ENCODE measurements at places on chromosomes 7 and 10. TPM values are rescaled to one million over a fixed set of nuclear protein-coding genes. Genes with fewer than 3 reads are reported as not detected.

GRCh38 chr7:4561795-4562194, 120.3 kb upstream of the FOXK1 start:
- peaks cover 10% of the 10 kb centered on the region for H3K36me3 ChIP-seq
- DNase-seq: no peak
- H3K27ac ChIP-seq: no peak overlapping the region
- no peaks in the 10 kb centered on the region for H3K4me1 ChIP-seq
- H3K27me3 ChIP-seq: peaks cover 25% of the 10 kb centered on the region

- no peak overlapping the region for H3K27ac ChIP-seq
- no peak for DNase-seq
- no peaks in the 10 kb centered on the region for H3K4me1 ChIP-seq
- no peaks in the 10 kb centered on the region for H3K36me3 ChIP-seq
- H3K27me3 ChIP-seq: no peaks in the 10 kb centered on the region
- H3K4me3 ChIP-seq: no peak overlapping the region
Measured at GRCh38 chr10:42850931-42851330, 68.3 kb downstream of the BMS1 start.

DNA sequence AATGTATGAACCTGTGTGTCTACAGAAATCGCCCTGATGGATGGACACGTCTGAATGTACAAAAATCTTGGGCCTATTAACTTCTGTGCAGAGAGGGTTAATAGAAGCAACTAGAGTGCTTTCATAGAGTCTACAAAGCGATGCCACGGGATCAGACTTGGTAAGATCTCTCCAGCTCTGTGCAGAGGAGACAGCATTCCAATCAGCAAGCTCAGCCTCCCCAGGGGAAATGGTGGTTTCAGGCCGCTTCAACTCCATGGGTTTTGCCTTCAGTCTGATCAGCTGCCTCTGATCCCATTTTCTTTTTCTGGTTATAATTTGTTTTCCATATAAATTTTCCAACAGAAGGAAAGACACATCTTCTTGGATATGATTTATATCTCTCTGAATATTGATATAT, 35.1 kb upstream of the COBL start:
- H3K36me3 ChIP-seq: no peaks in the 10 kb centered on the region
- no peak overlapping the region for H3K27ac ChIP-seq
- no peaks in the 10 kb centered on the region for H3K4me1 ChIP-seq
- no peak overlapping the region for H3K4me3 ChIP-seq

DNA sequence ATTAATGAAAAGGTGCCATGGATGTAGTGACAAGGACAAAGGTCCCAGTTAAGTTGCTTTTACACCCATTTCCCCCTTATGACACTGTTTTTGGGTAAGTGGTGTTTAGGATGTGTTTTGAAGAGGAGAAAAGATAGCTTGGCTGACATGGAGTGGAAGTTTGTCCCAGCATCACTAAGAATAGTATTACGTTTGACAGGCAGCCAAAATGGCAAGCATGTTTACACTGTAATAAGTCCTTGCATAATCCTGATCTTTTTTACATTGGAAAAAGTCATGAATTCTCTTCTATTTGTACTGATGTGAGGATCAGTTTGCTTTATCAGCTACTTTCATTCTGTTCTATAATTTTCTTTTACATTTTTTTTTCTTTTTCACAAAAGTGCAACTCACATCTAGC, 137.8 kb downstream of the CHRM2 start:
- no peaks in the 10 kb centered on the region for H3K27me3 ChIP-seq
- H3K4me3 ChIP-seq: no peak overlapping the region
- DNase-seq: no peak
- H3K27ac ChIP-seq: no peak overlapping the region
- no peaks in the 10 kb centered on the region for H3K36me3 ChIP-seq
- H3K4me1 ChIP-seq: no peaks in the 10 kb centered on the region

DNA sequence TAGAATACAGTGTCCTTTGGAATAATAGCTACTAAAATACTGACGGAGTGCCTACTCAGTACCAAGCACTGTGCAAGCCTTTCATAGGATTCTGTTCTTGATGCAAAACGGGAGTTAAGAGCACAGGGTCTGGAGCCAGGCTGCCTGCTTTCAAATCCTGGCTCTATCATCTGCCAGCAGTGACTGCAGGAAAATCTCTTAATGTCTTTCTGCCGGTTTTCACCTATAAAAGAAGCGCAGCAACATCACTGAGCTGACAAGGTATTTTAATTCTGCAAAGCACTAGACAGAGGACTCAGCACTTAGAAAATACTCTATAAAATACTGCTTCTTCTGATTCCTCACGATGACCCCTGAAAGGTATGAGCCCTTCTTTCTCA, 659 bp downstream of the FIGNL1 start:
- peak overlapping the region; percentile 94 for H3K27ac ChIP-seq
- peak overlapping the region; percentile 93 for H3K4me3 ChIP-seq
- no peak for DNase-seq

SPDYE6 gene
- 0.18 TPM for polyA plus RNA-seq

POU6F2 gene
- polyA plus RNA-seq: not detected

Measured in naive B cell (primary cell).